D341Med (cell line): ENCODE measurements at places on chromosomes 11 and 22.
A peak's percentile ranks its signal among the peaks of the same experiment; 100 is the strongest.

- DNase-seq = no peak
These were observed 87.7 kb upstream of the ANO3 start for GRCh38 chr11:26244207-26244606.

- peak; percentile 51 for DNase-seq
These were observed 66.1 kb upstream of the A4GALT start for GRCh38 chr22:42786606-42787356.

- no peak for DNase-seq
These were observed 266.8 kb downstream of the MN1 start for GRCh38 chr22:27534720-27535125.

- no peak for DNase-seq
These were observed 233.5 kb upstream of the E2F8 start for GRCh38 chr11:19474211-19474610.

DNA sequence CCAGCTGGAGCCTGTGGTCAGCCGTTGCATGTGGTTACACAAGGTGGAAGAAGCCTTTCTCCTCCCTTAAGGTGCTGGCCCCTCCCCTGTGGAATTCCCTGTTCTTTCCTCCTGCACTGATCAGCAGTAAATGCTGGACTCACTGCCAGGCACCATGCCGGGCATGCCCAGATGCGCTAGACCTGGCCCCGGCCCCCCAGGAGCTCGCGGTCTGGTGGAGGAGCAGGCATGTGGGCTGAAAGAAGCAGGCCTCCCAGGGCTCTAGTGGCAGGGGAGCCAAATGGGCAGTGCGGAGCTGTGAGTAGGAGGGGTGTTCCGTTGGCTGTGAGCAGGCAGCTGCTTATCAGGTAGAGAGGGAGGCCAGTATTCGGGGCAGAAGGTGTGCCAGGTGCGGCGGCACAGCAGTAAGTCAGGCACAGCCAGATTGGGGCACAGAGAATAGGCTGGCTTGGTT lies 10.2 kb downstream of the DGKZ start:
- no peak for DNase-seq

DNA sequence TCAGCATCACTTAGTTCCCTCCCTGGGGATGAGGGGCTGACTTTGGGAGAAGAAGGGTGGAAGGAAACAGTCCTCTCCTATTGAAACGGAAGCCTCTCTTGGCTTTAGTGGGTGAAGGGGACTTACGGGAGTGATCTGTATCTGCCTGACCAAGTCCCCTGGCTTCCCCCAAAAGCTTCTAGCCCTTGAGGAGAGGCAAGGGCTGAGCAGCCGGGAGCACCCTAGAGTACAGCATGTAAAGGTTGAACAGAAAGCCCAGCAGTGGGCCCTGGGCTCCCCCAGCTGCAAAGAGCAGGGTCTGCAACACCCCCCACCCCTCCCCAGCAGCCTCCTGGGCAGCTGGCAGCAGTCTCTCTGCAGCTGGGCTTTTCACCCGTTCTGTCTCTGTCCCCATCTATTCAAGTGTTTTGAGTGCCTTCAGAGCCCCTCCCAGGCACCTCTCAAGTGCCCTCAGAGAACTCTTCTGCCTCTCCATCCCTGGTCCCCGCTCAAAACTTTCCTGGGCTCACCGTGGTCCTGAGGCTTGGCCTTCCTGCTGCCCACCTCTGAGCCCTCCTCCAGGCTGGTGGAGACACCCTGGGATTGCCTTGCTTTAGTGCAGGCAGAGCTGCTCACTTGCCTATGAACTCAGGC lies 2.7 kb downstream of the CAPN5 start:
- DNase-seq = peak; percentile 17

- no peak for DNase-seq
These were observed 1086.8 kb downstream of the BRD1 start for GRCh38 chr22:48740731-48741405.

- DNase-seq = no peak
These were observed 84.7 kb downstream of the GAB2 start for GRCh38 chr11:78332872-78333271.

GRCh38 chr22:38684895-38685294 lies 3.1 kb downstream of the TOMM22 start:
- DNase-seq = no peak

GRCh38 chr22:32843300-32843699 lies 41.8 kb downstream of the TIMP3 start:
- no peak for DNase-seq

DNA sequence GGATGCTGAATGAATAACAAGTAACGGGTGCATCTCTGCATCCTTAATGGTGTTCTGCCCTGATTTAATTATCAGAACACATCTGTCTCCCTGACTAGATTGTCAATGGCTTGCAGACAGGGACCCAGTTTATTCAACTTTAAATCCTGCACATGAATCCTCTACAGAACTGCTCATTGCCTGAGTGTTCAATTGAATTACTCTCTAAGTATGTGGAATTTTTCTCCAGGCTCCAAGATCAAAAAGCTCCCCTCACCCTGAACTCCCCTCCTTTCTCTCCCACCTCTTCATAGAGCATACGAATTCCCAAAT lies 11.8 kb downstream of the MB start:
- no peak for DNase-seq

DNA sequence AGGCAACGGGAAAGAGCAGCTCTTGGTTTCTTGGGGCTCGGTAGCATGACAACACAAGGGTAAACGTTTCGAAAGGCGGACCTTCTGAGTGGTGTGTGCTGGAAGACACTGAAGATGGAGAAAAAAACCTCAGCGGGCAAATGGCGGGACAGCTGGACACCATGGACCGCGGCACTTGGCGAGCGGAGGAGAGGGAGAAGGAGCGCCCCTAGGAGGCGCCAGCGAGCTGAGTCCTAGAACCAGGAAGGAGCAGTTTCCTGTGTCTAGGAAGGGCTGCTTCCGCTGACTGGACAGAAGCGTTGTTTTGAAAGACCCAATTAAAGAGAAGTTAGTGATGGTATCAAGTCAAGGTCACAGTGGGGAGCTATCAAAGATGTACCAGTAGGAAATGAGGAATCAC lies 44.0 kb upstream of the OPCML start:
- no peak for DNase-seq

GRCh38 chr11:79678780-79679452 lies 238.1 kb upstream of the TENM4 start:
- DNase-seq = no peak

- peak; percentile 13 for DNase-seq
These were observed 62.7 kb downstream of the CD82 start for GRCh38 chr11:44627911-44628729.

GRCh38 chr11:56819916-56820315 lies 71.4 kb upstream of the OR9G4 start:
- no peak for DNase-seq

DNA sequence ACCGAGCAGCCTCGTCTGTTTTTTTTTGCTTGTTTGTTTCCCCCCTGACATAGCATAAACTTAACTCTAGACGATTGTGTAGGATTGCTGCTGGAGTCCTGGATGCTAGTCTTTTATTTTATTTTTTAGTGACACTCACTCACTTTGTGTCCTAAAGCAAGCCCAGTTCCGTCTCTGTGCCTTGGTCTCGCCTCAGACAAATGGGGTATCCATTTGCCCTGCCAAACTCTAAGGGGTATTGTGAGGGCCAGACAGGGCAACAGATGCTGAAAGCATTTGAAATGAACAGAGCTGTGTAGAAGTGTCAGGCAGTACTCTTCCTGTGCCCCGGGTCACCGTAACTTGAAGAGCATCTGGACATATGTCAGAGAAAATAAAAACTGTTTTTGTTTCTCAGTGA lies 34.8 kb upstream of the DKK3 start:
- no peak for DNase-seq

DNA sequence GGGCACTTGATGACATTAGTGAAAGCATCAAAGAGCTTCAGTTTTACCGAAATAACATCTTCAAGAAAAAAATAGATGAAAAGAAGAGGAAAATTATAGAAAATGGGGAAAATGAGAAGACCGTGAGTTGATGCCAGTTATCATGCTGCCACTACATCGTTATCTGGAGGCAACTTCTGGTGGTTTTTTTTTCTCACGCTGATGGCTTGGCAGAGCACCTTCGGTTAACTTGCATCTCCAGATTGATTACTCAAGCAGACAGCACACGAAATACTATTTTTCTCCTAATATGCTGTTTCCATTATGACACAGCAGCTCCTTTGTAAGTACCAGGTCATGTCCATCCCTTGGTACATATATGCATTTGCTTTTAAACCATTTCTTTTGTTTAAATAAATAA lies 10.6 kb downstream of the REXO2 start:
- DNase-seq = no peak

DNA sequence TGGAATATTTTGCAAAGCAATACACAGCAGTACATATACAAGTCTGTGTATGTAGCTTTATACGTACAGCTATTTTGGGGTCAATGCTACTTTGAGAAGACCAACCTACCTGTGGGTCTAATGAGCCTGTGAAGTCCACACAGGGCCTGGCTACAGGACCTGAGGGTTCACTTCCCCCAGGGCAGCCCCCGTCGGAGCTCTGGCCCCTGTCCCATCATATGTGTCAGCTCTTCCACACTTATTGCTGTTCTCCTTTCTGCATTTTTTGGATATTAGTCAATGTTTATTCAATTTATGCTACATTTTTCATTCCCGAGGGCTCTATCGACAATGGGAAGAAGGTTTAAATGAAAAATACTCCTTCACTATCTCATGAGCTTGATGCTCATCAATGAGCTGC lies 1473.6 kb downstream of the BRD1 start:
- no peak for DNase-seq

DNA sequence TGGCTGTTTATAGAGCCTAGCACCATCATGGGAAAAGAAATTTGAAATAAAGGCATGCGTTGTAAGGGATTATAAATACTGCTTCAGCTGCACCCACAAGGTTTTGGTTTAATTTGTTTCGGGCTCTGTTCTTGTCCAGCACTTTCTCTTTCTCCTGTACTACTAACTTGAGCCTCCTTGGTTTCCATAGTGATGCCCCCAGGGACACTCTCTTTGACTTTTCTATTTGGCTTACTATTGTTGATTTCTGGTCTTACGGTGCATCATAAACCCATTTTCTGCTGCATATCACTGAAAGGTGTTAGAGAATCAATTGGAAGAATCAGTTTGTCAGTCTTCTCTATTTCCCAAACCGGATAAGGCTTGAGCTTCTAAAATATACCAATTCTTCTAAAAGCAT lies 1674.3 kb upstream of the RAG2 start:
- DNase-seq = no peak

DNA sequence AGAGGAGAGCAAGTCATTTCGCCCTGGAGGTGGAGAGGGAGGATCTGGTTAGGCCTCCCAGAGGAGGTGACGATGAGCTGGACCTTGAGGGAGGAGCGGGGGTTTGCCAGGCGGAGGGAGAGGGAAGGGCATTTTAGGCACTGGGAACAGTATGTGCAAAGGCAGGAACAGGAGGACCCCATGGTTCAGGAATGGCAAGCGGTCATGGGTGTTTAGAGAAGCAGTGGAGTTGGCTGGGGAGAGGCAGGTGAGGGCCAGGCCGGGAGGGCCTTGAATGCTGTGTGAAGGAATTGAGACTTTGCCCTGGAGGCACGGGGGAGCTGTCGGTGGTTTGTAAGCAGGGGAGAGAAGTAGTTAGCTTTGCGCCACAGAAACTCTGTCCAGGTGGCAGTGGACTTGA lies 10.3 kb downstream of the PRDM11 start:
- DNase-seq = no peak

DNA sequence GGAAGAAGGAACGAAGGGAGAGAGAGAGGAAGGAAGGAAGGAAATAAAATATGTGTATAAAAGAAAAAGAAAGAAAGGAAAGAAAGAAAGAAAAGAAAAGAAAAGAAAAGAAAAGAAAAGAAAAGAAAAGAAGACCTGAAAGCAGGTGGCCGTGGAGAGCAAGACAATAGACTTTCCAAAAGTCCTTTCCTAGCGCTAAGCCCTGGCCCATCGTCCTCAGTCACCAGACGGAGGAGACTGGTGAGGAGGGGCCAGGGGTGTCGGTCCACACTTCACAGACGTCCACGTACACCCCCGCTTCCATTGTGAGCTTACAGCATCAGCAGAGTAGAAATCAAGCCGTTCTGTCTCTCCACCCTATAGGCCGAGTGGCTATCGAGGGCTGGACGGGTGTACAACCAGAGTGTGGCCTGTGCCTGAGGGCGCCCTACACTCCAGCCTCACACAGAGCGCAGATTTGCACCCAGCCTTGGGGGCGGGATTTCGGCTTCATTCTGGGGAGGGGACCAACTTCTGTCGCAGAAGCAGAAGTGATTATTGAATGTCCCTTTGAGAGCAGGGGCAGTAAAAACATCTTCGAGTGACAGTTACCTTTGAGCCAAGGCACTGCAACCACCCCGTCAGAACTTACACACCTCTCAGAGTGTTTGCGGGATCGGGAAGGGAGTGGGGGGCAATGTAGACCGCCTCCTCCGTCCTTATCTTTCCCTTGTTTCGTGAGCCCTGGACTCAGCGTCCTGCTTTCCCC lies 2.0 kb upstream of the BSX start:
- no peak for DNase-seq

- no peak for DNase-seq
These were observed 53.3 kb downstream of the ARHGAP8 start for GRCh38 chr22:44805711-44806110.

DNA sequence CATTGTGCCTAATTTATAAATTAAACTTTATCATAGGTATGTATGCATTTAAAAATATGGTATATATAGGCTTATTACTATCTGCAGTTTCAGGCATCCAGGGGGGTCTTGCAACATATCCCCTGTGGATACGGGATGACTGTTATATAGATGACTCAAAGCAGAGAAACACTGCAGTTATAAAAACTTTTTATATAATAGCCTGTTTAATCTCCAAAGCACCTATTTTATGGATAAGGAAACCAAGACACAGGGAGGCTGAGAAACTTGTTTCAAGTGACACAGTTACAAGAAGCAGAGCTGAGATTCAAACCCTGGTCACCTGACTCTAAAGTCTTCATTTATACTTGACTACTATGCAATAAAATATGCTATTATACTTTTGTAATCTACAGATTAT lies 897.7 kb downstream of the KCNA4 start:
- no peak for DNase-seq

DNA sequence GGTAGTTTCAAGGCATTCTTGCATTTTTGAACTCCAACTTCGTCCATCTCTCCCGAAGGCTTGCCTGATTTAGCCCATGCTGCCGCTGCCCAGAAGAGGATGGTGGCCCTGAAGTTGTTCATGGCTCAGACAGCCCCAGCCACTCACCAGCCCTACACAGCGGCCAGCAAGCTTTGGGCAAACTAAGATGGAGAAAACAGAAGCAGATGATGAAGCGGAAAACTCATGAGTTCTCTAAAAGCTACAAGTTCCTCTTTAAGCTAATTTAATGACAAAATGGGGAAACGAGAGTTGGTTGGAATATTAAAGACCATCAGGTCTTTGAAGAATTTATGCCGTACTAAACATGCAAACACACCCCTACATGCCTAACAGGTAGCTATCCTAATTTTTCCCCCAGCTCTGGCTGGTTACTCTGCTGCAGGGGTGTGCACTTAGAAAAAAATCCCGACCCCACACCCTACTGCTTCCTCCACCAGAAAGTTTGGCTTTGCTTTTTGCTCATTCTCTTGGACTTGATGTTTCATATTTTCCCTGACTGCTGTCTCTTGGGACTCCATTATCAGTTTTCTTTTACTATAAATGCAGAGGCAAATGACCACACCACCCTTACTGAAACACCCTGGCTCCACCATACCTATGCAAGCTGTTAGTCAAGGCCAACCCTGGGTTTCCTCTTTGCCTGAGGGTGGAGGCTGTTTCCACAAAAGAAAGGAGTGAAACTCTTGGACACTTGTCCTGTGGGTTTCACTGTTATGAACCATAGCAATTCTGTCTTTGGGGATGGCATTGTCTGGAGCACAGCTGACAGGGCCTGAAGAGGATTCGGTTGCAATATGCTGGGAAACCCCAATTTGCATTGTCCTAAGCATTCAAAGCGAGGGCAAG lies at the start of gene MPEG1:
MPEG1 (minus strand) TSS at position 184 of the 888 bp plus-strand sequence; CDS start at position 122, 62 bp downstream.
- no peak for DNase-seq
